CD4-positive, alpha-beta memory T cell (primary cell): ENCODE measurements at places on chromosomes 1 and 21.

- DNase-seq, result no peak
Observed at GRCh38 chr21:32315511-32316281, 17.0 kb downstream of the MRAP start.

DNA sequence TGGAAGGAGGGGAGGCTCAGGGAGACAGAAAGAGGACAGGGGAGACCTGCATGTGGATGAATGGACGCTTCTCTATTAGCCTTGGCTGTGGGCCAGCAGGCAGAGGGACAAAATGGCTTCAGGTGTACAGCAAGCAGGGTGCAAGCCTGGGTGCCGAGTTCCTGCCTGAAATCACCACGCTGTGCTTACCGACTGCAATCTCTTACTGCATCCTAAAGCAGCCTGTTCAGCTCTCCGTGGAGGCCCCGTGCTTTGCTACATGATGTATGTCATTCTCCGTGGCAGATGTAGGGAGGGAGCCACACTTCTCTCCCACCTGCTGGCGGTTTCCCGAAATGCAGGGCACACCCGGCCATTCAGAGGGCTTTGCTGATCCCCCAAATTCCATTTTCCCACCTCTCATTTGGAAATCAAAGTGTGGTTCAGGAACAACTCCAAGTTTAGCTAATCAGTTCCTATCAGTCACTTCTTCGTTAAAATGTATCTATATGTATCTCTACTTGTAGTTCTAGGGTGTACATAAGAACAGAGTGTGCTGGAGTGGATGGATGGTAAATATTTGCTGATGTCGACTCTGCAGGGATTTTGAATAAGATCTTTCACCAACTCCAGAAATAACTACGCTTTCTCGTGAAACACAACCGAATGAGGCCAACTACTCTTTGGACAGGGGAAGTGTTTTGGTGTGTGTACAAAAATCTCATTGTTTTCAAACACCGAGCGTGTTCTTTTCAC, 122.3 kb upstream of the BACE2 start:
- no peak for DNase-seq

DNA sequence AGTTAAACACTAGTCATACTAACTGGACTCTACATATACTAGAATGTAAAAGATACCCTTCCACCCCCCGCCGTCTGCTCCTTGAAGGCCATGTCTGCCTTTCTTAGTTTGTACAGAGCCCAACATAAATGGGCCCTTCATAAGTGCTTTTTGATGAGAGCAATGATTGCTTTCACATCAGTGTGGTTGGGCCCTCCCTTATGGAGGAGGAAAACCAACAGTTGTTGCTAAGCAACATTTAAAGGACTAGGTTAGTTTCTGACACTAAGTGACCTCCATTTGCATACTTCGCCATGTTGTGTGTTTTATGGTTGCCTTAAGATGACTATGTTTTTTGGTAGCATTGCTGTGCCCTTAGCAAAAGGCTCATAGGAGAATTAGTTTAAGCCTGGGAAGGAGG, 182.0 kb upstream of the SGIP1 start:
- DNase-seq, result peak; percentile 85

DNA sequence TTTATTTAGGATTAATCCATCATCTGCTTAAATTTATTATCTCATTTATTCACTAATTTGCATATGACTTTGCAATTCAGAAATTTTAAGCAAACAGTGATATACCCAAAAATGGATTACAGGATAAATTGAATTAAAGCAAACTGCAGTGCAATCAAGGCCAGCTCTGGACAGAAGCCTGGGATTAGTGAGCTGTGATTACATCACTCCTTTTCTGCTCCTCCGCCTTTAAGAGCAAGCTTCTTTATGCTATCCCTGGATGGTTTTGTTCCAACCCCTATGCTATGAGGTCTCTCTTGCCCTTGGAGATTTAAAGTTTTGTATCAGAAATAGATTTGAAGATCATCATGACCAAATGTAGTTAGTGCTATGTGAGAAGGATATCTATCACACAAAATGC, 32.6 kb downstream of the GPR52 start:
- DNase-seq, result no peak

DNA sequence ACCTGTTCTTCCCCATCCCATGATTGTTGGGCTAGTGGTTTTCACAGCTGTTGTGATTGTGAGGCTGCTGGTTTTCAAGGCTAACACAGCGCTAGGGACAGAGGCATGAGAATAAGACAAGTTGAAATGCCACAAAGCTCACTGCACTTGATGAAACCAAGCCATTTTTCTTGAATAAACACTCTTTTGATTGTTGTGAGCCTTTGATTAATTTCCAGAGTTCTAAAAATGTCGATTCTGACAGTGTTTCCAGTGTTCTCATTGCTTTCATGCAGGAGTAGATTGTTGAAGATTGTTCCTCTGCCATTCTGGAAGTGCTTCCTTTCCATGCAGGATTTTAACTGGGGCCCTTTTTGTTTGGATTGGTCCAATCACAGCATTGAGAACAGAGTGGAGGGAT, 134.9 kb upstream of the GRIK3 start:
- DNase-seq, result no peak

DNA sequence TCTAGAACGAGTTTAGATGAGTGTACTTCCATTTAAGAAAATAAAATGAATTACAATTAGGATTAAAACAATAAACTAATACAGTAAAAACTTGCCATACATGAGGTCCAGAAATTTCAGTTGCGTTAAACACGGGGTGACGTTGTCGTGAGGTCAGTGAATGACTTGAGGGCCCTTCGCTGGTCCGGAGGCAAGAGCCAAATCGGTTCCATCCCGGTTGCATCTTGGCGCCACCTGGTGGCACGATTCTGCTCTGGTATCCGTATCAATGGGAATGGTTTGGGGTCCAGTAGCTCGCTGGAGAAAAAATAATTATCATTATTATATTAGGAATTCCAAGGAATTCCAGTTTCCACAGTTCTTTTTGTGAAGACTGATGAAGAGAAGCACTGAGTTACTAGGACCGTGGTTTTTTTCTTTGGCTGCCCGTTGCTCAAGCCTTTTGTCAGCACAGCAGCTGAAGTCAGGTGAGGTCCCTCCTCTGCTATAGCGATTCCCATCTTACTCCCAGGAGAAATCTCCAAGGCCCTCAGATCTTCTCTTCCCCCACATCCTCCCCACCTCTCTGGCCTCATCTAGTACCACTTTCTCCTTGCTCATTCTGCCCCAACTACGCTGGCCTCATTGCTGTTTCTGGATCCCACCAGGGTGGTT, 161.4 kb downstream of the SLC35F3 start:
- peak; percentile 39 for DNase-seq

GRCh38 chr1:1003618-1004419, 3.9 kb upstream of the HES4 start:
- no peak for DNase-seq

GRCh38 chr1:4935807-4936206, 281.4 kb downstream of the AJAP1 start:
- DNase-seq, result no peak

GRCh38 chr1:56534130-56534651, 45.2 kb downstream of the PLPP3 start:
- no peak for DNase-seq

GRCh38 chr1:60234776-60235175, 161.2 kb upstream of the C1orf87 start:
- DNase-seq, result no peak

DNA sequence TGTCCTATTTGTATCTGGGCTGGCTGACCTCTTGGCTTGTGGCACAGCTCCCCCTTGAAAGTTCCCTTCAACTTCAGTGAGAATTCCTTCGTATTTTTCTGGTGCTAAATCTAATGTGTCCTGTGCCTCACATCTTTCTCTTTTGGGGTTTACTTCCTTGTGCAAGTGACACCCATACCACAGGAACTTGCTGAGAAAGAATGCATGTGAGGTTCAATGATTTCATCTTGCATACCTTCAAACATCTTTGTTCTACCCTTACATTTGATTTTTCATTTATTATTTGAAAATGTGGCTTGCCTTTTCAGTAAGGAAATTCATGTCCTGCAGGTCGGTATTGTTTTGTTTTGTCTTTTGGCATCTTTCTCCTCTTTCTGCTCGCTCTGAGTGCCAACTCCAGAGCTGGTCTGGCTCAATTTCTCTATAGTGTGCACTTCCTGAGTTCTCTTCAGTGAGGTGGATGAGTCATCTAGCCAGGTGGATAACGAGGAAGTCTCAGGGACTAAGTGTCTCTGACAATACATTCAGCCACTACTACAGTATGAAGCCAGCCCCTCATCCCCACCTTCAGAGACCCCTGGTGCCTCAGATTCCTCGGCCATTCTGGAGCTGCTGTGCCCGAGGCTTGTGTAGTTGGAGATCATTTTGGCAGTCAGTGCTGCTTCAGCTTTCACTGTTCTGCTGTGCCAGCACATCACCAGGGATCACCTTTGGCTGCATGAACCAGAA, 59.5 kb downstream of the RIPK4 start:
- DNase-seq, result no peak

DNA sequence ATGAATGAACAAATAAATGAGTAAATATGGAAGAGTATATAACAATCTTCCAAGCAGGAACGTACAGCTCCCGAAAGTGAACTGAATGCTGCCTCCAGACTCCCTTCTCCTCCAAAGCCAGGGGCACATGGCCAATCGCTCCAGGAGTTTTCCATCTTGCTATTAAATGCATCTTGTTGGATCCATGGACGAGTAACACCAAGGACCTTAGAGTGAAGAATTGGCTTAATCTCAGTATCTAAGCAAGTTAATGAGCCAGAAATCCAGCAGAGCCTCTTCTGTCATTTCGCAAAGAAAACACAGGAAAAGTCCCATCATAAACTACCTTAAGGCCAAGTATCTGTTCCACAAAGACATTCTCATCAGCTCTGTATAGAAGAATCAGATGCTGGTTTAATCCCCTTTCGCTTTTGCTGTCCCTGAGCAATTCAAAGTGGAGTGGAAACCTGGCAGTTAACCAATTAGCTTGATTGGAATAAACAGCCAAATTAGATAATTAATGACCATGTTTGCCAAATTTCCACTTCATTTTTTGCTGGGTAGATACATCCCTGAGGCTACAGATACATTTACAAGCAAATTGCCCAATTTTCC, 116.0 kb downstream of the MIS18A start:
- DNase-seq, result no peak

DNA sequence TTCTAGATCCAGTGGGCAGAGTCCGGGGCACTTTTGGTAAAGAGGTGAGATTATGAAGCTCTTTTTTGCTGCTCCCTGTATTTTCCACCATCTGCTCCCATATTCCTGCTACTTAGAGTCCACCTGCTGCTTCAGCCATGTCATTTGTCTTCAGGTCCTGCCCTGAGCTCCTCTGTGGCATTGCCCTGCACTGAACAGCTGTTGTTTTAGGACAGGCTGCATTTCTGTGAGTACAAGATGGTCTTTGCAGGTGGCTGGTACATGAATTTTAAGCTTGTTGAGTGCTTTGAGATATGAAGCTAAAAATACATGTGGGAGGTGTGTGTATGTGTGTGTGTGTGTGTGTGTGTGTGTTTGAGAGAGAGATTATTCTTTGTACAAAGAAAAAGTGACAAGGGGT, 21.9 kb downstream of the MT1HL1 start:
- no peak for DNase-seq

- DNase-seq, result no peak
Observed at GRCh38 chr1:206696812-206697585, 12.3 kb downstream of the MAPKAPK2 start.

DNA sequence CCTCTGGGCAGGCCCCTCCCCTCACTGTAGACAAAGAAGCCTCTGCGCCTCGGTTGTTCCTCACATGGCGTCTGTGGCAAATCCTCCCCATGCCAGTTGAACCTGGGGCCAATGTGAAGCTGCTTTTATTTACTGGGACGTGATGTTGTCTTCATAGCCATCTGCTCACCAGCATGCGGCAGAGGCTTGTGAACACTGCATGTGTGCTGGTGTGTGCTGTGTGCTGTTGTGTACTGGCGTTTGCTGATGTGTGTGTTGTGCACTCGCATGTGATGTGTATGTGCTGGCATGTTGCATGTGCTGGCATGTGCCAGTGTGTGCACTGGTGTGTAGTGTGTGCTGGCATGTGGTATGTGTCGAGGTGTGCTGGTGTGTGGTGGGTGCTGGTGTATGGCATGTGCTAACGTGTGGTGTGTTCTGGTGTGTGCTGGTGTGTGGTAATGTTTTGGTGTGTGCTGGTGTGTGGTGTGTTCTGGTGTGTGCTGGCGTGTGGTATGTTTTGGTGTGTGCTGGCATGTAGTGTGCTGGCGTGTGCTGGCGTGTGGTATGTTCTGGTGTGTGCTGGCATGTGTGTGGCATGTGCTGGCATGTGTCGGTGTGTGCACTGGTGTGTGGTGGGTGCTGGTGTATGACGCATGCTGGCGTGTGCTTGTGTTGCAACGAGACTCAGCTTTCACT, 37.2 kb upstream of the TRAPPC10 start:
- no peak for DNase-seq

- no peak for DNase-seq
Observed at GRCh38 chr1:36095760-36096405, 7.2 kb downstream of the ADPRS start.

GRCh38 chr1:110967256-110967655, 3.5 kb upstream of the LRIF1 start:
- DNase-seq, result no peak

- no peak for DNase-seq
Observed at GRCh38 chr21:33289199-33289819, 23.1 kb downstream of the IL10RB start.

GRCh38 chr1:69985376-69985775, 220.0 kb downstream of the LRRC40 start:
- DNase-seq, result no peak

DNA sequence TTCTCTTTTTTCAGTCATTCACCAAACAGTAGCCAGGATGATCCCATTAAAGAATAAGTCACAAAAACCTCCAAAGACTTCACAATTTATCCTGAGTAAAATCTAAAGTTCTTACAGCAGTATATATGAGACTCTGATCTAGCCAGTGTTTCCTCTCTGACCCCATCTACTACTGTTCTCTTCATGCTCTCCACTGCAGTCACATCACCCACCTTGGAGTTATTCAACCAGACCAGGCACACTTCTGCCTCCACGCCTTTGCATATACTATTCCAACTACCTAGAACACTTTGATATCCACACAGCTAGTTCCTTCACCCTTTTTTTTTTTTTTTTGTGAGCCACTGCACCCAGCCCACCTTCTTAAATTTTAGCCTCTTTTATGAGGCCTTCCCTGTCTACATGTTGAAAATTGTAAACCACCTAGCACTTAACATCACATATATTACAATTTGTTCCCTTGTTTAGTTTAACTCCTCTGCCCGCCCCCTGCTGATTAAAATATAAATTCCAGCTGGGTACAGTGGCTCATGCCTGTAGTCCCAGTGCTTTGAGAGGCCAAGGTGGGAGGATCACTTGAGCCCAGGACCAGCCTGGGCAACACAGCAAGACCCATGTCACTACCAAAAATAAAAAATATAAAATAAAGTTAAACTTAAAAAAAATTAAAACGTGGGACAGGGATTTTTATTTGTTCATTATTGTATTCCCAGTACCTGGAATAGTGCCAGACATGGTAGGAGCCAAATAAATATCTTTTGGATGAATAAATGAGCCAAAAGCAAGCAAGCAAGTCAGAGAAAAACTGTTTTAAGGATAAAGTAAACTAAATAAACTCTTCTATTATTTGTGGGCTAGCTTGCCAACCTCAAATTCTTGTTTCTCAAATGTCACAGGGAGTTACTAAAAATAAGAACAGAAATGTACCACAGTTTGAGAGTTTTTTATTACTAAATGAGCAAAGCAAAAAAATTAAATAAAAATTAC, 35.2 kb upstream of the MUTYH start:
- no peak for DNase-seq

- DNase-seq, result no peak
Observed at GRCh38 chr21:27219068-27219467, 252.2 kb upstream of the ADAMTS5 start.
